ENCODE measurements at places on chromosomes 12 and 14.

DNA sequence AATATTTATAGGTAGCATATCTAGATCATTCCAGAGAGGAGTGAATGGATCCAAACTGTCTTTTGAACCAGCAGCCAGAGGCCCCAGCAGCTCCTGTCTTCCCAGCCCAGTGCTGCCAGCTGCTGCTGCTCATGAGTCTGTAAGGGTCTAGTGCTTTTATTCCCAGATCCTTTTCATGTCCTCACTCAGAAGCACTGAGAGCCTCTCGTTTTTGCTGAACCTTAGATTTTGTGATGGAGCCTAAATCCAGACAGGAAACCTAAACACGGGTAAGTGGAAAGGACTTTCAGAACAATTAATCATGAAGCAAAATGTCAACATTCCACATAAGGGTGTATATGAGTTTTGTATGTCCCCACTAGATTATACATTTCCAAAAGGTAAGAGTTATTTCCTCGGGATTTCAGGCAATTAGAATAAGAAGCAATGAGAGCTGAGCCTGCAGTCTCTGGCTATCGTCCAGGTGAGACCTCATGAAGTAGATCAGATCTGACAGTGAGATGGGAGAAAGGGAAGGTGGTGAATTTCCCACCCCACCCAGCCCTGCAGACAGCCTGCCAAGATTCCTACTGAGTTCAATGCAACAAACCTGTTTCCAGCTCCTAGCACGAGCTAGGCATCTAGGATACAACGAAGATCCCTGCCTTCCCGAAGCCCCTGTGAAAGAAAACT is 84.4 kb downstream of the NINJ2 start:
- DNase-seq = no peak

DNA sequence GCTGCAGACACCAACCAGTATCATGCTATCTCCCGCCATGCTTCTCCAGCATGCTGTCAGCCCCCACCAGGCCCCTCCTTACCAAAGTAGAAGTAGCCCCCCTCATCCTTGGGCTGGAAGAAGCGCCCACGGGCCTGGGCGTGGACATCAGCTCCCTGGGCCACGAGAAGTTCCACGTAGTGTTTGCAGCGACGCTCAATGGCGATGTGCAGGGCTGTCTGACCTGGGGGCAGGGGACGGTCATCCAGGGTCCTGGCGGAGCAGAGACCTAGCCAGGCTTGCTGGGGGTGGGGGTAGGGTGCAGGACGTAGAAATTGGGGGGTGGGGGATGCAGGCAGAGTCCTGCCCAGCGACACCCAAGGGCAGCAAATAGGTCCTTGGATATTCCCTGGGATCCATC is 32.7 kb downstream of the TRPV4 start:
- DNase-seq = no peak

- peak; percentile 68 for DNase-seq
Measured at GRCh38 chr12:20483776-20484175, 115.4 kb downstream of the PDE3A start.

DNA sequence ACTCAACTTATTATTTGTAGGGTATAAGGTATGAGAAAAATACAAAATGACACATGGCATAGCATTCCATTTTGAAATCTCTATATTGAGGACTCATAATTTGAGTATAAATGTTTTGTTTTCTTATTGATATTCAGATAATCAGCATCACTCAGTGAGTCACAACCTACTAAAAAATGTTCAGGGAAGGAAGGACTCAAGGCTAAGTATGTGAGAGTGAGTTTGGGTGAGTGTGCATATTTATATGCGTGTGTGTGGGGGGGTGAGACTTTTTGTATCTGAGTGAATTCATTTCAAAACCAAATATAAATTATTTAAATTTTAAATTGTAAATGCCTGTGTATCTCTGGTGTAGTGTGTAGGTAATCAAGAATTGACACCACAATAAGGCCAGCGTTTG is 87.8 kb upstream of the PRKD1 start:
- peak; percentile 20 for DNase-seq

DNA sequence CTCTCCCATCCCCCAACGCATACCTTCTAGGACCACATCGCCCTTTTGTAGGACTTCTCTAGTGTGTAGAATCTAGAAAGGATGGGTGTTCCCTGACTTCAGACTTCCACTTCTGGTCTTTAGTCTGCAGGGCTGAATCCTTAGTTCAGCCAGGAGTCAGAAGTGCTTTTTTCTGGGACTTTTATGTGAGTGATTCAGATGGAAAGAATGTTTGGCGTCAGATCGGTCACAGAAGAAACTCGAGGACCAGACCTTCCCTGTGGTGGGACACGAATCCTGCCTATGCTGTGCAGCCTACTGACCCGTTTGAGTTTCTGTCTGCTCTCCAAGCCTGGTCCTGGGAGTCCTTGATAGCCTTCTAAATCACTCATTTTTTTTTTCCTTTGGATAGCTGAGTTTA is 165.4 kb upstream of the SSTR1 start:
- DNase-seq = peak; percentile 51

GRCh38 chr12:126061777-126062176 is 996.5 kb downstream of the AACS start:
- DNase-seq = no peak

- DNase-seq = no peak
Measured at GRCh38 chr12:112401903-112402498, 7.4 kb downstream of the RPL6 start.

DNA sequence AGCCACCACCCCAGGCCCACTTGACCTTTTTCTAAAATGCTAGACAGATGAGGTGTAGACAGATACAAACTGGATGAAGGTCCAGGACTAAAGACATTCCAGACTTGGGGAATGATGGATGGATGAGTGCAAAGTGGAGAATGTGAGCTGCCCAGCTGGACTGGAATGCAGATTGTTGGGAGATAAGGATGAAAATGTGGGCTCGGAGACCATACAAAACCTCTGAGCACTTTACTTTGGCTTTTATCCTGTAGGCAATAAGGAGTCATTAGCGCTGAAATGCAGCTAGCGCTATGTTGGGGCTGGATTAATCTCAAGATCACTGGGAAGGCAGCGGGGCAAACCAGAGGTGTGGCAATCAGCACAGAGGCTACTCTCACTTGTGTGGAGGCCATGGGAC is 64.7 kb upstream of the GNPNAT1 start:
- DNase-seq = no peak

- peak; percentile 90 for DNase-seq
Measured at GRCh38 chr12:111437816-111438454, 32.2 kb downstream of the SH2B3 start.

- no peak for DNase-seq
Measured at GRCh38 chr12:94026596-94026995, 121.8 kb upstream of the PLXNC1 start.

- peak; percentile 100 for DNase-seq
Measured at GRCh38 chr12:110109037-110109836, 14.9 kb upstream of the IFT81 start.

DNA sequence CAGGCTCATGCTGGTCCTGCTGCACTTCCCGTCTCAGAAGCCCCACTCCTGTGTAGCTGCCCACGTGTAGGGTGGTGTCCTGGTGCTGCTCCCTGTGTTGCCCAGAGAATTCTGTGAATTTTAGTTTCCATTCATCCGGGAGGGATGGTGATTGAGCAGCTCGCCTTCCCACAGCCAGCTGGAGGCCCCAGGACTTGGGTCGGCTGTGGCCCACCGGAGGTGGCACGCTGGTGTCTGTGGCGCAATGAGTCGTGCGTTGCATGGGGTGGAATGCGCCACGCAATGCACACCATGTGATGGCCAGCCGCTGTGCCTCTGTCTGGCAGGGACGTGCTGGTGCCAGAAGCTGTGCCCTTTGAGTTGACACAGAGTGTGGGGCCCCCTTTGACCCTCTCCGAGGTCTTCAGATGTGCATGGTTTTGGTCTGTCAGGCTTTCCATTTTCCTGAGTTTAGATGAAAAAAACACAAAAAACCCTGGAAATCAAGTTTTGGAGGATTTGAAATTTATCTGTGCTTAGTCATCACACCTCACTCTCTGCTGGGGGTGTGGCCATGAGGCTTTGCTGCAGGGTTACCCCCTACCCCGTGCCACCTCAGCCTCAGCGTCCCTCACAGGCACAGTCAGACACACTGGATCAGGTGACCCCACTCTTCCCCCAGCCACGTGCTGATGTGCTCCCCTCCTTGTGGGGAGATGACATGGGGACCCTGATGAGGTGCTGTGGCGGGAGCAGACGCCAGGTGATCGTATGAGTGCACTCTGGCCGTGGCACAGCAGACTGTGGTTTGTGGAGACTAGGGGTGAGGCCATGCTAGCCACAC is 64.6 kb downstream of the EP400 start:
- no peak for DNase-seq

DNA sequence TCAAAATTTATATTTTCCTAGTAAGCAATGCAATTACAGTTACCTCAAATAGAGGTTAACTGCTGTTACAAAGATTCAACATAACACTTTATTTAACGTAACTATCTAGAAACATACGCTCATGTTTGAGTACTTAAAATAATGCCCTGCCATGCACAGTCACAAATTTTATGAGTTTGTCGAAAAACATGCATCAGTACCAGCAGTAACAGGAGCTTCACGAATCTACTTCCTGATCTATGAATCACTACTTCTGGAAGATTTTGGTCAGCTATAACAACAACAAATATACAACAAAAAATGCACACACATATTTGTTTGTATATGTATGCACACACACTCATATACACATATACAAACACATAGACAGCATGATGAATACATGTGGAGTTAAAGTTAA is 881.8 kb downstream of the FSCB start:
- no peak for DNase-seq

GRCh38 chr12:57455374-57456144 is 452 bp downstream of the INHBE start:
- no peak for DNase-seq

DNA sequence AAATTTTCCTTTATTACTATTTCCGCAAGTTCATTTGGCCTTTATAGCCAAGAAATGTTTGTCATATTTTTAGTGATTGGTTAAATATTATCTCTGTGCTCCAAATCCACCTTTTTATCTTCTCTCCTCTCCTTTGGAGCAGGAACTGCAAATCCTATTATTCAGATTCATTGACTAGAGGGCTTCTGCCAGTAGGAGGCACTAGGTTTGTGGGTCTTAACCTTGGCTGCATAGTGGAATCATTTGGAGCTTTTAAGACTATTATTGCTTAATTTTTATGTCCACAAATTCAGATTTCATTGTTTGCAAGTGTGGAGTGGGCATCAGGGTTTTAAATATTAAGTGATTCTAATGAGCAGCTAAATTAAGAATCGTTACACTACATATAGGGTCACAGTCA is 75.3 kb upstream of the SYT10 start:
- no peak for DNase-seq

DNA sequence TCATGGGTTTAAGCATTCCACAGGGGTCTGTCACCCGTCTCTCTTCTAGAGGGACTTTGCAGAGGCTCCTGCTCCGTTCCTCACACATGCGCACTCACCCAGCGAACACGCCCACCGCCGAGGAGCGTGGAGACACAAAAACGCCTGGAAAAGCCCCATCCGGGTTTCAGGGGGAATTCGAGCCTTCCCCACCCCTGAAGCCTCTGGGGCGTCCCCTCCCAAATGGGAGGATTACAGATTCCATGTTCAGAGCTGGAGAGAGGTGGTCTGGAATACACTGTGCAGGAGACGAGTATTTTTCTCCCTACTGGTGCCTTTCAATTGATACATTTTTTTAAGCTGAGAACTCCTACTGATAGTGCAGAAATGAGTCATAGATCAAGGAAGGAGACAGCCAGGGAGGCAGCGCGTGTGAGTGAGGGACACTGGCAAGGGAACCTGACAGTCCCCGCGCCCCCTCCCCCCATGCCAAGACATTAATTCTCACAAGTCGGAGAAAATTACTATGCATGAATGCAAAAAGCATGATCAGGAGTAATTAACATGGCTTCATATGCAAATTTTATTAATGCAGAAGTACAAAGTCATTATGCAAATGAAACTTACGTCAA is 36.9 kb downstream of the BCL11B start:
- no peak for DNase-seq

DNA sequence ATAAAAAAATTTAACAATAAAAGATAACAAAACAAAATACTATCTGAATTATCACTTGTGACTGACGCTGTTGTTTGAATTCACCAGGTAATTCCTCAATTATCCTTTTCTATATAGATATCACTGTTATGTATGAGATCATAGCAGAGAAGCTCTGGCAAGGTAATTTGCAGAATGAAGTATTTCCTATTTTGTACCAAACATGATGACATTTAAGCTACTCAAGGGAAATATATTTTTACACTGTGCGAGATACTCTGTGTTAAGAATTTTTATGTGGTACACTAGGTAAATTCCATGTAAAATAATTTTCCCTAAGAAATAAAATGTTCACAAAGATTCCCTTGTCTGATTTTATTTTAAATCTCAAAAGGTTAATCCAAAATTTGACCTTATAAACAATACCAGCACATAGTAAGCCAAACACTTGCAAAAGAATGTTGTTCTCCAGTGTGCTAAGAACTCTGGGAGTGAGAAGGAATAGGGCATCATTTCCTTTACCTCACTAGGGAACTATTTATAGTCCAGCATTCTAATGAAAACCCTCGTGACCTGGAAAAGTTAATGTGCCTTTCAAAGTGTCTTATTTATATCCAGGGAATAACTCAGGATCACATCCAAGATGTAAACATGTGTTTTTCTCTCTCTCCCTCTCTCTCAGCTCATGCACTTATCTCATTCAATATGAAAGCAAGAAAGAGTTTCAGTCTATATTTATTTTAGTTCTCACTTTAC is 115.2 kb upstream of the RAP1B start:
- DNase-seq = peak; percentile 55

DNA sequence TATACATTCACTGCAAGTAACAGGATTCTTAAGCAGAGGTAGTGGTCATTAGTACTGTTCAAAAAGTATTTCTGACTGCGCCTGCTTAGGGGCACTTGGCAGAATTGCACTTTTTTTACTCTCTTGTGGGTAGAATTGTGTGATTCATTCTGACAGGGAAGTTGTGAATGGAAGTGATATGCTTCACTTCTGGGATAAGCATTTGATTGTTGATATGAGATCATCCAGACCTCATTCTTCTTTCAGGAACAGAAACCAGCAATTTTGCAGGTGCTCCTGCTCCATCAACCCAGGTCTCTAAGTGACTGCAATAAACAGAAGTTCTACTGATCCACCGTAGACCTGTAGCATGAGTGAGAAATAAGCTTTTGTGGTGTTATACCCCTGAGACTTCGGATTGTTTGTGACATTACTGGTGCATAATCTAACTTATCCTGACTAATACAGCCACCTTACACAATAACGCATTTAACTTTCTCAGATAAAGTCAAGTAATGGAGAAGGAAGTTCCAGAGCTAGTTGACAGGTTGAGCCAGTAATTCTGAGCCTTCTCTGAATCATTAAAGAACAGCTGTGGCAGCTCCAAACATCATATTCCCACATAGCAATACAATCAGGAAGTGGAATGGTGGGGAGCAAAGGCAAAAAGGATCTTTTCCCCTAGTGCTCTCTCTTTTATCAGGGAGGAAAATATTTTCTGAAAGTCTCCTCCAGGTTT is 387.9 kb downstream of the SYT1 start:
- DNase-seq = peak; percentile 7

DNA sequence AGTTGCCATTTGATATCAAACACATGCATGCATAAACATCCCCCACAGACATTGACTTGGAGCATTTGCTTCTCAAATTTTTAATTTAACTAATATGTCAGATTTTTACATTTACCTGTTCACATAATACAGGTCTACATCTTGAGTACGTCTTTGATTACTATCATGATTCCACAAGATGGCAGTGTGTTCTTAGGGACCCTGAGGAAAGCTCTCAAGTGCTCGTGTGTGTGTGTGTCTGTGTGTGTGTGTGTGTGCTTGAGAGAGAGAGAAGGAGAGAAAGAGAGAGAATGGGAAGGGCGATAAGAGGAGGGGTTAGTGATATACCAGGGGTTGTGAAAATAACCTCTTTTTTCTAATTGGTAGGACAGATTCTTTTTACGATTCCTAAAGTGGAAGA is 167.1 kb upstream of the OR4E1 start:
- DNase-seq = no peak

Data from fibroblast of mammary gland (primary cell).